Activated CD8-positive, alpha-beta memory T cell treated with anti-CD3 and anti-CD28 coated beads, Interleukin-2, amount 50 U/mL, for 48 hours (primary cell): ENCODE measurements at places on chromosomes 2 and 18.

DNA sequence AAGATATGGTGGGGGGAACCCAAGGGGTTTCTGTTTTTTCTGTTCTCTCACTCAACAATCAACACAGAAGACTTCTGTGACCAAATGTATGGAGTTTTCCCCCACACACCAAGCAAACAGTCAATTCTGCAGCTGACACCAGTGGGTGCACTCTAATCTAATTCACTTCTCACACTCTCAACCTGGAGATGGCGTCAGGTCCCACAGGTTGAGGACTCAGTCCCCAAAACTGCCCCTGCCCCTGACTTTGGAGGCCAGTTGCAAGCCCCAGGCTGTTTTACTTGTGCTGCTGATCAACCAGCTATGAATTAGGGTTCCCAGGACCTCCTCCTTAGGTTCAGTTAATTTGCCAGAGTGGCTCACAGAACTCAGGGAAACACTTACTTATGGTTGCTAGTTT is 6.2 kb downstream of the RNU2-63P start:
- no peak for DNase-seq

DNA sequence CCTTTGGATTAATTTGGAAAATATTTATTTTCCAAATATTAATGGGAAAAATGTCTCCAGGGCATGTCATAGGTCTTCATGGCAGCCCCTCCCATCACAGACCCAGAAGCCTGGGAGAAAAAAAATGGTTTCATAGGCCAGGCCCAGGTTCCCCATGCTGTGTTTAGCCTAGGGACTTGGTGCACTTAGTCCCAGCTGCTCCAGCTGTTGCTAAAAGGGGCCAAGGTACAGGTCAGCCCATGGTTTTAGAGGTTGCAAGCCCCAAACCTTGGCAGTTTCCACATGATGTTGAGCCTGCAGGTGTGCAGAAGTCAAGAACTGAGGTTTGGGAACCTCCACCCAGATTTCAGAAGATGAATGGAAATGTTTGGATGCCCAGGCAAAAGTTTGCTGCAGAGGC is 309.6 kb downstream of the SOCS6 start:
- DNase-seq: no peak

- no peak for DNase-seq
These were observed 99.1 kb upstream of the CD302 start for GRCh38 chr2:159897081-159897480.

GRCh38 chr2:100141906-100142305 is 484 bp downstream of the AFF3 start:
- no peak for DNase-seq

- DNase-seq: no peak
These were observed 115.2 kb downstream of the ZNF236 start for GRCh38 chr18:76937597-76937996.

- DNase-seq: no peak
These were observed 200.3 kb downstream of the MBD5 start for GRCh38 chr2:148221166-148221565.

DNA sequence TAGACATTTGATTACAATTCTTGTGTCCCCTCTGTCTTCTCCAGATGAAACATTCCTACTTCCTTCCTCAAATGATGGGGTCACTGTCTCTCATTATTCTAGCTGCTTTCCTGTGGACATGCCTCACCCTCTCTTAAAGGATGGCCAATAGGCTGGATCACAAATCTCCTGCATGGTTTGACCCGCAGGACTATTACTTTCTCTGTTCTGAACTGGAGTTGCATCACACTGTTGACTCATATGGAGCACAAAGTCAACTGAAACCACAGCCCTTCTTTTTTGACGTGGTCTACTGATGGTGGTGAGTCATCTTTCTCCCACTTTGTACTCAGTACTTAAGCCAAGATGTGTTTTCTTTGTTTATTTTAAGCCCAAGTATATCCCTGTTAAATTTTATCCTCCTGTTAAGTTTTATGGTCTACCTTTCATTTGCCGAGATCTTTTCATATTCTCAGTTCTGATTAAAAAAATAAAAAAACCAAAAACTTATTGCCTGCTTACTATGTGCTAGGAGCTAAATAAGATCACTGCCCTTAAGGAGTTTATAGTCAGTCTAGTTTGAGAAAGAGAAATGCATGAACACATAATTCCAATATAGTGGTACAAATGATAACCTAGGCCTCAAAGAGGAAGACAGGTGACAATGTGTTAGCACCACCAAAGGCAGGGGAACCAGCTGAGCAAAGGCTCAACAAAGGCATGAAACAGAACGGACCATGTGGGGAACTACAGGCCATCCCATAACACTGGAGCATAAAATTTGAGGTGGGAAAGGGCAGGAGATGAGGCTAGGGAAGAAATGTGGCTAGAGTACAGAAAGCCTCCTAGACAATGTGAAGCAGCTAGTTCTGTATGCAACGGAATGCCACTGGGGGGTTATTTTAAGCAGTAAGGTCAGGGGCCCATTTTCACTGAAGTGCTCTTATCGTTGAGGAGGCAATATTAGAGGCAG is 67.6 kb upstream of the ZFP36L2 start:
- DNase-seq: no peak

DNA sequence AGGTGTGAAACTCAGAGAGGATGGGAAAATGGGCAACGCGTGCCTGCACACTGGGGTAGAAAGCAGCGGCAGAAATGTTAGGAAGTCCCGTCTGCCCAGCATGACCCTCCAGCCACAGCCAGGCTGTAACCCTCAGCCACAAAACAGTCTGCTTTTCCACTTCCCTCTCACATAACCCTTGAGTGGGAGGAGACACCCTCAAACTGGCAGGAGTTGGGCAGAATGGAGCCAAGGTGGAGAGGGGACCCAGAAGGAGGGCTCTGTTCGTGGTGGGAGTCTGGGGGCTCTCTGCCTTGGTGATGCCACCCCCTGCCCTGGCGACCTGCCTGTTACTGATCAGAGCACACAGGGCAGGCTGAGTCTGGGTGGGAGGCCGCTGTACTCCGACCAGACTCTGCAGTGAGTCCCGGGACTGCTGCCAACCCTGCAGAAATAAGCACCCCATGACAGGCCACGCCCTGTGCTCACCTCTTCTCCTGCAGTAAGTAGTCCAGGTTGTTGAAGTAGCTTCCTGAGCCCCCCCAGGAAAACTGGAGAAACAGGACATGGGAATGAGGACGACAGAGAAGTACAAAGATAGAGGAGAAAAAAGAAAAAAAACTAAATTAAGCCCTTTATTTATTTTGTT is 16.0 kb downstream of the FAM178B start:
- DNase-seq: no peak

- no peak for DNase-seq
These were observed 142.6 kb downstream of the MEIS1 start for GRCh38 chr2:66577321-66578053.

GRCh38 chr2:45004562-45005191 is 4.6 kb downstream of the SIX2 start:
- peak; percentile 57 for DNase-seq
